Left lung (tissue), 14 donors: ENCODE measurements at places on chromosomes 7 and 10. TPM values are rescaled to one million over a fixed set of nuclear protein-coding genes. Genes with fewer than 3 reads are reported as not detected.

GLRX3 gene
- 72.9 TPM for polyA plus RNA-seq

- DNase-seq, result no peak
Measured at GRCh38 chr10:62038609-62039190, 137.2 kb downstream of the ARID5B start.

CRYGN gene
- polyA plus RNA-seq, result 0.34 TPM

ECD gene
- 36.7 TPM for polyA plus RNA-seq

- no peak for DNase-seq
Measured at GRCh38 chr10:95039281-95039680, 30.0 kb downstream of the CYP2C8 start.
